Naive thymus-derived CD8-positive, alpha-beta T cell (primary cell): ENCODE measurements at places on chromosomes 5 and 9.

- H3K4me3 ChIP-seq: no peak overlapping the region
- DNase-seq: no peak
- H3K27ac ChIP-seq: no peak overlapping the region
- no peaks in the 10 kb centered on the region for H3K36me3 ChIP-seq
Measured at GRCh38 chr9:38355115-38355514, 37.4 kb upstream of the ALDH1B1 start.

GRCh38 chr5:87400305-87400899 is 12.3 kb downstream of the CCNH start:
- no peak overlapping the region for H3K4me3 ChIP-seq
- DNase-seq: no peak
- H3K36me3 ChIP-seq: peaks cover 5% of the 10 kb centered on the region
- H3K27ac ChIP-seq: no peak overlapping the region

- H3K27ac ChIP-seq: no peak overlapping the region
- no peaks in the 10 kb centered on the region for H3K36me3 ChIP-seq
- DNase-seq: no peak
- H3K27me3 ChIP-seq: no peaks in the 10 kb centered on the region
- H3K4me1 ChIP-seq: no peaks in the 10 kb centered on the region
- no peak overlapping the region for H3K4me3 ChIP-seq
Measured at GRCh38 chr9:136255166-136255538, 9.5 kb upstream of the QSOX2 start.

DNA sequence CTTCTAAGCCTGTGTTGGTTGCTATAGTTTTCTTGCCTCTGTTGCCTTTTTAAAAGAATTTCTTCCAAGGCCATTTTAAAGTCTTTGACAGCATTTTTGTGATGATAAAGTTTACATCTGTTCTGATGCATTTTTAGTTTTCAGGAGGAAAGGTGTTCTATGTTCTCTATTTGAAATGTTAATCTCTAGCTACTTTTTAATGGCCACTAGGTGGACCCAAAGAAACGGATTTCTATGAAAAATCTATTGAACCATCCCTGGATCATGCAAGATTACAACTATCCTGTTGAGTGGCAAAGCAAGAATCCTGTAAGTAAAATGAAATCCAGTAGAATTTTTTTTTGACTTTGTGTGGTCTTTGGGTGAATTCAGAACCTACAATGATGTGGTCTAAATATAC is 60.2 kb downstream of the MELK start:
- H3K4me1 ChIP-seq: no peaks in the 10 kb centered on the region
- H3K4me3 ChIP-seq: no peak overlapping the region
- no peaks in the 10 kb centered on the region for H3K36me3 ChIP-seq
- H3K27me3 ChIP-seq: no peaks in the 10 kb centered on the region
- no peak overlapping the region for H3K27ac ChIP-seq

GRCh38 chr5:155554500-155554899 is 540.9 kb downstream of the KIF4B start:
- no peak for DNase-seq
- H3K36me3 ChIP-seq: peaks cover 11% of the 10 kb centered on the region
- H3K4me3 ChIP-seq: no peak overlapping the region
- peaks cover 2% of the 10 kb centered on the region for H3K27me3 ChIP-seq

DNA sequence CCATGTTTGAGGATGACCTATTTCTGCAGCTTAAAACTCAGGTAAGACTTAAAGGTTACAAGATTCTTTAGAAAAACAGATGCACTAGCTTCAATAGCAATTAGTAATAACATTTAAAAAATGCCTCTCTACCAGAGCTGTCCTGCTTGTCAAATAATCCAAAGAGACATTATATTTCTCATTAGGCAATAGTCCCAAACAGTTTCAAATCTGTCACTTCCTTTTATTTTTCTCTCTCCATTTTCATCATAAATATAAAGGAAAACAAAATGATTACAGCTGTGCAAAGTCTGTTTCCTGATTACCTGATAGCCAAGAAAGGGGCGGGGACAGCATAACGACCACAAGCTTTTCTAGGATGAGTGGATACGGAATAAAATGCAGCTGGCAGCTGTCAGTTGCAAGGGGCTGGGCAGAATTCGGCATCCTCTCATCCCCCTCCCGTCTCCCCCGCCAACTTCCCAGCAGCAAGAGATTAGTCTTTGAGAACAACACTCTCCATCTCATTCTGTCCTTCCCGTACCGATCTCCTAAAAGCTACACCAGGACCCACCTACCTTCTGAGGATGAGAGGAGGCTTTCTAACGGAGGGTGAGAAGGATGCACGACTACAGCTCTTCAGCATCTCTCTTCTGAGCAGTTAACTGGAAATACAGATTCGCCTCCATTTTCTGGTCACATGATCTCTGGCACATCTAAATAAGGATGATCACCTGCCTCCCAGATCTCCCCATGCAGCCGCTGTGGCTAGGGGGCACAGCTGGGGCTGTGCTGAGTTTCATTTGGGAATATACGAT is 72.5 kb upstream of the PCA3 start:
- no peaks in the 10 kb centered on the region for H3K36me3 ChIP-seq
- H3K27ac ChIP-seq: no peak overlapping the region
- peaks cover 61% of the 10 kb centered on the region for H3K27me3 ChIP-seq
- H3K4me3 ChIP-seq: peak overlapping the region; percentile 85

DNA sequence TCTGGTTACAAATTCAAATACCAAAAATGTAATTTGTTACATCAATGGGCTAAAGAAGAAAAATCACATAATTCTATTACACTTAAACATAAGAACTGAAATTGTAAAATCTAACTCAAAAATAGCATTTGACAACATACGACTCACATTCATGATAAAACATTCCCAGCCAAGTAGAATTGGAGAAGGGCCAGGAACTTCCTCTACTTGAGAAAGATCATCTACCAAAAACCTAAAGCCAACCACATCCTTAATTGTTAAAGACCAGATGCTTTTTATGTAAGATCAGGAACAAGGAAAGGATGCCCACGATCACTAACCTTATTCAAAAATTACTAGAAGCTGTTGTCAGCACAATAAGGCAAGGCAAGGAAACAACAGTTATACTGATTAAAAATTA is 1819.8 kb upstream of the C9orf72 start:
- no peaks in the 10 kb centered on the region for H3K36me3 ChIP-seq
- no peaks in the 10 kb centered on the region for H3K4me1 ChIP-seq
- H3K27me3 ChIP-seq: no peaks in the 10 kb centered on the region
- H3K4me3 ChIP-seq: no peak overlapping the region

GRCh38 chr5:119470105-119470763 is 17.9 kb downstream of the HSD17B4 start:
- H3K4me3 ChIP-seq: no peak overlapping the region
- DNase-seq: no peak
- no peak overlapping the region for H3K27ac ChIP-seq
- no peaks in the 10 kb centered on the region for H3K27me3 ChIP-seq
- H3K36me3 ChIP-seq: peaks cover 55% of the 10 kb centered on the region

DNA sequence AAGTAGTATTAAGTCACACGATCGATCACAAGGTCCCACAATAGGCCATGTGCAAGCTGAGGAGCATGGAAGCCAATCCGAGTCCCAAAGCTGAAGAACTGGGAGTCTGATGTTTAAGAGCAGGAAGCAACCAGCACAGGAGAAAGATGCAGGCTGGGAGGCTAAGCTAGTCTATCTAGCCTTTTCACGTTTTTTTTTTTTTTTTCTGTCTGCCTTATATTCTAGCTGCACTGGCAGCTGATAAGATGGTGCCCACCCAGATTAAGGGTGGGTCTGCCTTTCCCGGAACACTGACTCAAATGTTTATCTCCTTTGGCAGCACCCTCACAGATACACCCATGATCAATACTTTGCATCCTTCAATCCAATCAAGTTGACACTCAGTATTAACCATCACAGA is 6.5 kb downstream of the PPIP5K2 start:
- no peak overlapping the region for H3K27ac ChIP-seq
- no peak for DNase-seq
- peaks cover 9% of the 10 kb centered on the region for H3K36me3 ChIP-seq
- H3K4me3 ChIP-seq: no peak overlapping the region
- no peaks in the 10 kb centered on the region for H3K27me3 ChIP-seq

DNA sequence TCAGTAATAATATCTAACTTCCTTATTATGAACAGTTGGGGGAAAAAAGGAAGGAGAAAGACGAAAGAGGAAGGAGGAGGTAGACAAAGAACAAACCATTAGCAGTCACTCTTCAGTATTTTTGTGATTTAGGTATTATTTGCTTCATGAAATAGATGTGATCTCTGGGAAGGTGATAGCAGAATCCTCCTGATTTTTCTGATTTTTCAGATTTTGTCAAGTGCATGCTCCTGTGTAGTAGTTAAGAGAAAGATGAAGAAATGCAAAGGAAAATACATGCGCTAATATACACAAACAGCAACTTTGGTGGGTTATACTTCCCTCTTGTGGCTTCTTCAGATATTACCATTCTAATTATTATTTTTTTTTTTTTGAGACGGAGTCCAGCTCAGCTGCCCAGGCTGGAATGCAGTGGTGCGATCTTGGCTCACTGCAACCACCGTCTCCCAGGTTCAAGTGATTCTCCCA is 31.6 kb downstream of the LMNB1 start:
- no peak overlapping the region for H3K27ac ChIP-seq
- H3K27me3 ChIP-seq: no peaks in the 10 kb centered on the region
- H3K4me3 ChIP-seq: peak overlapping the region; percentile 36
- peaks cover 12% of the 10 kb centered on the region for H3K4me1 ChIP-seq

- no peak overlapping the region for H3K4me3 ChIP-seq
- H3K27ac ChIP-seq: no peak overlapping the region
- no peaks in the 10 kb centered on the region for H3K4me1 ChIP-seq
Measured at GRCh38 chr5:68010740-68011139, 204.8 kb upstream of the PIK3R1 start.

GRCh38 chr5:74966141-74967026 is 86.0 kb downstream of the GCNT4 start:
- no peak for DNase-seq
- no peaks in the 10 kb centered on the region for H3K27me3 ChIP-seq
- H3K27ac ChIP-seq: no peak overlapping the region
- no peaks in the 10 kb centered on the region for H3K4me1 ChIP-seq
- no peak overlapping the region for H3K4me3 ChIP-seq
- no peaks in the 10 kb centered on the region for H3K36me3 ChIP-seq

DNA sequence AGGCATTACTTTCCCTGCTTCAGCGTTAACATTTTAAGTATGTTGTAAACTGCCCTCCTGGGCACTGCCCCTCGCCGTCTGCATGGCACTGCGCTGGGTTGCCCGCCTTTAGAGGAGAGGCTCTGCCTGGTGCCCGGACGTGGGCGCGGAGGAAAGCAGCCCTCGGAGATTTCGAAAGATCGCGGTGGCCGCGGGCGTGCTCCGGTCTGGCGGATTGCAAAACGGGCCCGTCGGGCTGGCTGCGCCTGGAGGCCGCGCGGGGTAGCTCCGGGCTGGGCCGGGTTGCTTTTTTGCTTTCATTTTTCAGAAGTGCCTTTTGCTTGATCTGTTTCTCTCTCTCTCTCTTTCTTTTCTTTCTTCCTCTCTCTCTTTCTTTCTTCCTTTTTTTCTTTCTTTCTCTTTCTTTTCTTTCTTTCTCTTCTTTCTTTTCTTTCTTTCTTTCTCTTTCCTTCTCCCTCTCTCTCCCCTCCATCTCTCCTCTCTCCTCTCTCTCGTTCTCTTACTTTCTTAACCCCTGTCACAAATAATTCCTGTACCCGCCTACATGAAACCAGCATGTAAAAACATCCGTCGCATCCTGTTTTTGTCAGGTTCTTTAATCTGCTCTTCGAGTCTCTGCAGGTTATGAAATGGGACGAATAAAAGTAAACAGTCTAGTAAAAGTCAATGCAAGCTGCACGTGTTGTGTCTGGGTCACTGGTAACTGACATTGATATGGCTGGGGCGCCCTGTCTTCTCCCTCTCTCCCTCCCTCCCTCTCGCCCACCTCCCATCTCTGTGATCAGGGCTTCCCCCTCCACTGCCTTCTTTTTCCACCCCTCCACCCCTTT is 1.7 kb downstream of the FST start:
- H3K27ac ChIP-seq: peak overlapping the region; percentile 20
- DNase-seq: peak; percentile 46
- H3K27me3 ChIP-seq: peaks cover 46% of the 10 kb centered on the region
- peaks cover 18% of the 10 kb centered on the region for H3K4me1 ChIP-seq

- no peaks in the 10 kb centered on the region for H3K27me3 ChIP-seq
- no peaks in the 10 kb centered on the region for H3K4me1 ChIP-seq
- H3K27ac ChIP-seq: peak overlapping the region; percentile 79
- peak; percentile 71 for DNase-seq
- H3K4me3 ChIP-seq: no peak overlapping the region
- no peaks in the 10 kb centered on the region for H3K36me3 ChIP-seq
Measured at GRCh38 chr5:134184155-134185135, 7.7 kb upstream of the SKP1 start.

GRCh38 chr5:54905942-54906537 is 79.4 kb downstream of the ESM1 start:
- no peak overlapping the region for H3K27ac ChIP-seq
- H3K4me3 ChIP-seq: no peak overlapping the region
- no peaks in the 10 kb centered on the region for H3K36me3 ChIP-seq
- peaks cover 14% of the 10 kb centered on the region for H3K4me1 ChIP-seq
- peak; percentile 44 for DNase-seq

DNA sequence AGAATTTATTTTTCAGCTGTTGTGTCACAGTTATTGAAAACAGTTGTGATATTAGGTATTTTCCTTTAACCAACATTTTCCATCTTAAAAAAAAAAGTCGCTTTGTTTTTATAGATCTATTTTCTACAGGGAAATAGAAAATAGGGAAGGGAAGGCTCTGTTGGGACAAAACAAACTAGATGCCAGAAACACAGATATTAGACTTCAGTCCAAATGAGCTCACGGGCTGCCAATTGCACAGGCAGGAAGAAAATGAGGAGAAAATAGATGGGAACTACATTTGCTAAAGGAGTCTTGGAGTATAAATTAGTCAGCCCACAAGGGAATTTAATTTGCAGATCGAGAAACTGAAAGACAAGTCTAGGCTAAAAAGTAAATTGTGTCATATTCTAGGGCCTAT is 21.4 kb upstream of the ISOC1 start:
- no peaks in the 10 kb centered on the region for H3K36me3 ChIP-seq
- no peak overlapping the region for H3K27ac ChIP-seq
- no peak overlapping the region for H3K4me3 ChIP-seq
- H3K27me3 ChIP-seq: peaks cover 25% of the 10 kb centered on the region
- no peak for DNase-seq

GRCh38 chr5:5419291-5420210 is 2.9 kb upstream of the ICE1 start:
- H3K4me3 ChIP-seq: no peak overlapping the region
- no peak for DNase-seq
- no peaks in the 10 kb centered on the region for H3K36me3 ChIP-seq
- H3K27ac ChIP-seq: no peak overlapping the region

- no peak for DNase-seq
- peaks cover 24% of the 10 kb centered on the region for H3K27me3 ChIP-seq
- no peak overlapping the region for H3K27ac ChIP-seq
- no peaks in the 10 kb centered on the region for H3K4me1 ChIP-seq
- no peaks in the 10 kb centered on the region for H3K36me3 ChIP-seq
Measured at GRCh38 chr5:133386662-133387061, 225.7 kb downstream of the FSTL4 start.

DNA sequence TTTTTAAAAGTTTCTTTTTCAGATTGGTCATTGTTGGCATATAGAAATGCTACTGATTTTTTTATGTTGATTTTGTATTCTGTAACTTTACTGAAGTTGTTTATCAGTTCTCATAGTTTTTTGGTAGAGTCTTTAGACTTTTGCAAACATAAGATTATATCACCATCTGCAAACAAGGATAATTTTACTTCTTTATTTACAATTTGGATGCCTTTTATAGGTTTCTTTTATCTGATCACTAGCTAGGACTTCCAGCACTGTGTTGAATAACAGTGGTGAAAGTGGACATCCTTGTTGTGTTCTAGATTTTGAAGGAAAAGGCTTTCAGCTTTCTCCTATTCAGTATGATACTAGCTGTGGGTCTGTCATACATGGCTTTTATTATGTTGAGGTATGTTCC is 170.3 kb downstream of the WDR70 start:
- peaks cover 21% of the 10 kb centered on the region for H3K4me1 ChIP-seq
- peaks cover 27% of the 10 kb centered on the region for H3K36me3 ChIP-seq
- no peak overlapping the region for H3K4me3 ChIP-seq
- DNase-seq: no peak
- no peak overlapping the region for H3K27ac ChIP-seq
- H3K27me3 ChIP-seq: no peaks in the 10 kb centered on the region
